ELF-1 (cell line): ENCODE measurements at places on chromosomes 12 and 14.
A peak's percentile ranks its signal among the peaks of the same experiment; 100 is the strongest.

GRCh38 chr12:64086946-64087345 lies 135.2 kb downstream of the KICS2 start:
- DNase-seq: no peak

GRCh38 chr12:24756479-24757024 lies 192.3 kb downstream of the BCAT1 start:
- no peak for DNase-seq

GRCh38 chr12:12195081-12195480 lies 71.8 kb downstream of the LRP6 start:
- no peak for DNase-seq

GRCh38 chr12:68573406-68573805 lies 37.3 kb upstream of the RAP1B start:
- no peak for DNase-seq

- peak; percentile 24 for DNase-seq
Measured at GRCh38 chr14:67186789-67187584, 2.3 kb upstream of the GARIN2 start.

GRCh38 chr12:39606712-39607423 lies 12.7 kb downstream of the ABCD2 start:
- no peak for DNase-seq

GRCh38 chr12:14961466-14962152 lies at the start of gene ARHGDIB:
ARHGDIB (minus strand) TSS chr12:14961601; CDS start chr12:14950712, 10,889 bp downstream.
- no peak for DNase-seq

GRCh38 chr12:110615171-110615570 lies 1.2 kb downstream of the TCTN1 start:
- DNase-seq: no peak

GRCh38 chr14:62455446-62455845 lies 589.8 kb downstream of the KCNH5 start:
- no peak for DNase-seq

DNA sequence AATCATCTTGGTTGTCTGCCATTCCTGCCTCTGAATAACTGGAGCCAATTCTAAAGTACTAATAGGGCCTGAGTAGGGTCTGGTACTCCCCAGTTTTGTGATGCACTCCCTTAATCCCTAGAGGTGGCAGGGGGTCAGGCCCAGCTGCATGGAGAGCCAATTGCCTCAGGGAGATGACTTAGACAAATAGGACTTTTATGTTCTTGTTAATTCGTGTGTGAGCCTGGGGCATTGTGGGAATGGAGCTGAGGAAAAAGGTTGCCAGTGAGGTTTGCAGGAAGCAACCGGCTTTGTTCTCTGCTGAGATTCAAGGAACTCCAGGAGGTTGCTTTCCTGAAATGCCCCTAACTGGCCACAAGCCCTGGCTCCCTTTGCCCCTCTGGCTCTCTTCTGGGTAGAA lies 6.8 kb upstream of the DCD start:
- peak; percentile 79 for DNase-seq

DNA sequence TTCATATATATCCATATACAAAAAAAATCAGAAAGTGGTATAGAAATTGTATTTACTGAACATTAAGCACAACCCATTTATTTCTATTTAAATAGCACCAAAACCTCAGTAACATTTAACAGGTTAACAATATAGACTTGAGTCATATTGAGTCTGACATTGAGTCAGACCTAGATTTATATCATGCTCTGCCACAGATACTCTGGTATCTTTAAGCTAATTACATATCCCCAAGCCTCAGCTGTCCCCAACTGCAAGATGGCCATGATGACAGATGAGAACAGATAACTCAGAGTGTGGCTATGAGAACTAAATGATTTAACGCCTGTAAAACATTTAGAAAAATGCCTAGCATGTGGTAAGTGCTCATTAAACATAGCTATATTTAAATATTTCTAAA lies 40.3 kb downstream of the IFNG start:
- no peak for DNase-seq

DNA sequence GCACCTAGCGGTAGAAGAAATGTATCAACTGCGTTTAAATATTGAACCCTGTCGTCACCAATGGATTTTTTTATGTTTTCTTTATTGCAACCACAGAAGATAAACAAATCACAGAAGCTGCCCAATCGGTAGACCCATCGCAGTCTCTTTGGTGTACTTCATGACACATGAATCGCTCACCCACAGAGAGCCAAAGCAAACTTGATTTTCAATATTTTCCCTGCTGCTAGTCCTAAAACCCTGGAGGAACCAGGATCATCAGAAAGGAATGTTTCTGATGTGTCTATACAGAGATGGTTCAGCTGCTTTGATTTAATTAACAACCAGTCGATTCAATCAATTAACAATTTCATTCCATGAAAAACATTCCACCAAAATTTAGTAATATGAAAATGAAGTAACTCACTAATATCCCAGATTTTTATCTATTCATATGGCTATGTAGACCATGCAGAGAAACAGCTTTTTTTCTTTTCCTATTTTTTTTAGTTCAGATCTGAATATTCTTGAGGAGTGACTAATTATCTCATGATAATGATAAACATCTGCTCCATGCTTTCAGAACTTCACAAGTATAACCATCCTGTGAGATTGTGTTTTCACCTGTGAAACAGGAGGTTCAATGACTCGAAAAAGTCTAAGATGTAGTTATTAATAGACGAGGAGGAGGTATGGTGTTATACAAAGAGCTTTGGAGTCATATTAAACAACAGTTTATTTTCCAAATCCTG lies 46.1 kb downstream of the DIO2 start:
- DNase-seq: no peak

- no peak for DNase-seq
Measured at GRCh38 chr14:66249544-66249943, 236.6 kb upstream of the CCDC196 start.

GRCh38 chr14:102937331-102938175 lies 15.1 kb downstream of the AMN start:
- DNase-seq: no peak

- DNase-seq: no peak
Measured at GRCh38 chr12:131923260-131923659, 5.8 kb upstream of the PUS1 start.

- DNase-seq: no peak
Measured at GRCh38 chr12:105843986-105844760, 294.6 kb downstream of the NUAK1 start.

DNA sequence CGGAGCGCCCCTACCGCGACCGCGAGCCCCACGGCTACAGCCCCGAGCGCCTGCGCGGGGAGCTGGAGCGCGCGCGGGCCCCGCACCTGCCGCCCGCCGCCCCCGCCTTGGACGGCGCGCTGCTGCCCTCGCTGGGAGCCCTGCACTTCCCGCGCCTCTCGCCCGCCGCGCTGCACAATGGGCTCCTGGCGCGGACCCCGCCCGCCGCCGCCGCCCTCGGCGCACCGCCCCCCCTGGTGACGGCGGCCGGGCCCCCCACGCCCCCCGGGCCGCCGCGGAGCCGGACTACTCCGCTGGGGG lies 27.0 kb downstream of the LRCOL1 start:
- no peak for DNase-seq

DNA sequence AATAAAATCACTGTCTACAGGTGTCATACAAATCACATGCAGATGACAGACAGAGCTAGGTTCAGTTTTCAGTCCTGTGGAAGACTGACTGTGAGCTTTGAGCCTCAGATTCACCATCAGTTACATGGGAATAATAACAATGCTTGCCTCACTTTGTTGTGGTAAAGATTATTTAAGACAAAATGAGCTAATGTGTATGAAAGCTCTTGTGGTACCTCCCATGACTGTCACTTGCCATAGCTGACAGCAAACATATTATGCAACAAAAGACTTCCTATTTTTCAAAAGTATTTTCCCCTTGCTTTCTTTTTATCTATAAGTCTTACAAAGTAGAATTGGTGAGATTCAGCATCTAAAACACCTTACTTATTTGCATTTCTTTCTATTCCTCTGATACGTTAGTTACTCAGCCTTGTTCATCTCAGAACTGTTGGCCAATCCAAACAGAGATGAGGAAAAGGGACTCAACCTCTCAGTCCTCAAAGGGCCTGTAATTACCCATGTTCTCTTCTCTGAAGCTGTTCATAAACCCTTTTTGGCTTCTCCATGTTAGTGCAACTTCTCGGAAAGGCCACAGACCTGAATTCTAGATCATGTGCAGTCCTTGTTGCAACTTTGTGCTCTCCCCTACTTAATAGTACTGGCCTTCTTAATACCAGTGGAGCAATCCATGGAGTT lies 8.8 kb upstream of the DDHD1 start:
- DNase-seq: no peak

- DNase-seq: no peak
Measured at GRCh38 chr12:2566161-2566560, 228.6 kb upstream of the FKBP4 start.

GRCh38 chr14:61537563-61538463 lies 157.5 kb upstream of the HIF1A start:
- DNase-seq: peak; percentile 42

- DNase-seq: peak; percentile 21
Measured at GRCh38 chr14:61598980-61599379, 96.3 kb upstream of the HIF1A start.

DNA sequence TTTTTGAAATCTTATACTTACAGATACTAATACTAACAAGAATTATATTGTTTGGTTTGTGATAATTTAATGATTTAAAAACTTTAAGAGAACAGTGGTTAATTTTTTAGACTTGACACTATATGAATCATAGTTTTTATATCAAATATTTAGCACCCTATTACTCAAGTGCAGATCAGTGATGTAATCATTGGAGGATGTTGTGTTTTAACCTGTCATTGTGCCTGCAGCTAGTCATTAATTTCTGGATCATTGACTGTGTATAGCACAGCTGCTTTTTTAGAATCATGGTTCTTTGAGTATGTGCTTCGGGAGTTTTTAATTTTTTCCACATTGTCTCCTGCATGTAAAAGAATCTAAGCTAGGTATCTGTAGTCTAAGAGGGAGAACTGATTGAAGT lies 17.3 kb downstream of the ARID4A start:
- no peak for DNase-seq

GRCh38 chr14:26702721-26703230 lies 104.9 kb upstream of the NOVA1 start:
- no peak for DNase-seq

DNA sequence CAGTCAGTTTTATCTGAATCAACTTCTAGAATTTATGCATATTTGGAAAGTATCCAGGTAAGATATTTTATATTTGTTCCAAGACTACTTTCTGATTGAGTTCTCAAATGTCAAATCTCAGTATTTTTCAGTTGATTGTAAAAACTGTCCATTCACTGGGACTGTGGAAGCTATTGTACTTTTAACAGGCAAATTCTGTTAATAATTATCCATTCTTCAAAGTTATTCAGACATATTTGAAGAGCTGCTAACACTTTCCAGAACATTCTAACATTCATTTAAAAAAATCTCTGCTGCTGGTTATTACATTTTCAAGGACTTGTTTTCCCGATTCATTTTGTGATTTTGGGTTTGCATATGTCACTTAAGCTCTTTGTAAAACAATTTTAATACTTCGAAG lies 59.7 kb downstream of the PIK3C2G start:
- DNase-seq: no peak

DNA sequence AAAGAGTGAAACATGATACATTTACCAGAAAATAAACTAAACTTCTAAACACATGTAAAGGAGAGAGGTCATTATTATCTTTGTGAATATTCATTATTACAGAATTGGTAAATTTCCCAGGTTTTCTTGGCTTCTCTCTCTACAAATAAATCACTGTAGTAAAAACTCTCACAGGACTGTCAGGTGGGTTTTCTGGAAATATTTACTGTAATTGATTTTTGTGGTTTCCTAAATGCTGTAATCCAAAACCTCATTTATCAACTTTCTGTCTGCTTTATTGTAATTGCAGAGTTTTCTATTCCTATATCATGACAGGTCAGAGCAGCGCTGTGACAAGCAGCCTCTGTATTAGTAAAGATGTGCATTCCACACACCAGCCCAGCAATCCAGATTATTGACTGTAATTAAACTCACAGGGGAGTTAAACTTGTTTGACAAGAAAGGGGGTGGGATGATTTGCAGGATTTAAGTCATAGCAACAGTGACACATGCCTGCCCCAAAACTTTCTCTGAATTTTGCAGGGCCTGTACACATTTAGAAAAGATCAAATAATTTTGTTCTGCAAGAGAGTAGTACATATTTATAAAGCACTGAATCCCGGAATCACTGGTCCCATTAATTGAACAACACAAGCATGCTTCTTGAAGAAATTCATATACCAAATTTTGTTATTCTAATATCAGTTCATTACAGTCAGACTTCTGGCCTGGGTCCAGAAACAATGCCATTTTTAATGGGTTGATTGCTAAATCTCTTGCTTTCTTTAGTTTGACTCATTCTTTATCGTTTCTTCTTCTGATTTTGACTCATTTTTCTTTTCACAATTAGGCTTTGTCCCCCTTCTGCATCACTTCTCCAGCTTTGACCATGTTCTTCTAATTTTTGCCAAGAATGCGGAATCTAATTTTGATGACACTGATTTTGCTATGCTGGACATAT lies 42.2 kb downstream of the PTPRO start:
- peak; percentile 14 for DNase-seq

GRCh38 chr12:96329545-96329944 lies 70.7 kb downstream of the CDK17 start:
- no peak for DNase-seq

DNA sequence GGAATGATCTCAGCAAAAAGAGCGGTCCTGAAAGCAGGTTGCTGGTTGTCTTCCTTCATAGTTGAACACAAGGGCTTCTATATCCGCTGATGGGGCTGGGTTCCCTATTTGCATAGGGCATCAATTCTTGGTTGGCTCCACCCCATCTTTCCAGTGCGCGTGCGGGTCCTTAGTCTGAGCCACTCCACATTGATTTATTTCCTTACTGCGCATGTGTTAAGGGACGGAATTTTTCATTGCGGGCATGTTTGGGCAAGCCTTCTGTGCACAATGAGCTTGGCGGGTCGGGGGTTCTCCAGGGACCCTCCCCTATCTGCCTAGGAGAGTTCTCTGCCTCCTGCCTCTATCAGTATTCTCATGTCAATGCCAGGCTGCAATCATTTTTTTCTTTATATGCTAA lies 21.2 kb upstream of the DLGAP5 start:
- DNase-seq: no peak

GRCh38 chr14:71610149-71610548 lies 322.1 kb upstream of the RGS6 start:
- DNase-seq: no peak

- DNase-seq: no peak
Measured at GRCh38 chr12:132569856-132570480, 40.4 kb downstream of the LRCOL1 start.

GRCh38 chr12:19428246-19428645 lies 11.0 kb upstream of the AEBP2 start:
- peak; percentile 42 for DNase-seq
